ENCODE measurements at places on chromosomes 5 and 9. TPM values are rescaled to one million over a fixed set of nuclear protein-coding genes. Genes with fewer than 3 reads are reported as not detected.

ZCCHC7 gene
- 31.1 TPM for total RNA-seq

PCDHB2 gene
- 103 TPM for total RNA-seq

PTGDS gene
- not detected for total RNA-seq

CEP78 gene
- total RNA-seq, result 29.7 TPM

BTF3 gene
- total RNA-seq, result 347 TPM

RASEF gene
- total RNA-seq, result 0.25 TPM

ROPN1L gene
- total RNA-seq, result not detected

SLF1 gene
- total RNA-seq, result 2.6 TPM

MYORG gene
- 4.6 TPM for total RNA-seq

SV2C gene
- total RNA-seq, result 17.8 TPM

ADAMTSL1 gene
- 0.91 TPM for total RNA-seq

SPATA31D4 gene
- total RNA-seq, result not detected

PAPPA gene
- 10.5 TPM for total RNA-seq

- no peak for DNase-seq
- no peaks in the 10 kb centered on the region for H3K4me1 ChIP-seq
- no peak overlapping the region for H3K27ac ChIP-seq
- H3K36me3 ChIP-seq, result no peaks in the 10 kb centered on the region
- H3K27me3 ChIP-seq, result no peaks in the 10 kb centered on the region
- no peak overlapping the region for H3K4me3 ChIP-seq
These were observed 45.3 kb downstream of the WDR70 start for GRCh38 chr5:37424441-37424840.

DNA sequence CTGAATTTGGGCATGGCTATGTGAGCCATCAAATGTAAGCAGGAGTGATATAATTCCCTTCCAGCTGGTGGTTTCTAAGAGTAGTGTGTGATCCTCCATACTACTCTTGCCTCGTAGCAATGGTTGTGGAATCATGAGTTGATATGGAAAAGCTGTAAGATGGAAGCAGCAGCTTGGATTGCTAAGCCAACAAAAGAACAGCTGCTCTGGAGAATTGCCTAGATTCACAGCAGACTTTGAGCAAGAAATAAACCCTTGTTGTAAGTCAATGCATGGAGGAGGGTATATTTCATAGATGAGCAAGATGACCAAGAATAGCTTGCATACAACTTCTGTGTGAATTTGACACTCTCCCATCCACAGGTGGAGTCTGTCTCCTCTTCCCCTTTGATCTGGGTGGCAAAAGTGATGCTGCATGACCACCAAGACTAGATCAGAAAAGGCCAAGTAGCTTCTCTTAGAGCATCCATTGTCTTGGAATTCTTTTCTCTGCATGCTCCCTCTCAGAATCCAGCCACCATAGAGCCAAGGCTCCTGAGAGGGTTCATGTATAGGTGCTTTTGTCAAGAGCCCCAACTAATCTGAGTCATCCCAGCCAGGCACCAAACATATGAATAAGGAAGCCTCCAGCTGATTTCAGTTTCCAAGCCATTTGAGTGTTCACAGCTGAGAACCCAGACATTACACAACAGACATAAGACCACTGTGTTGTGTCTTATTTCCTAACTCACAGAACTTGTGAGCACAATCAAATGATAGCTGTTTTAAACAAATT, 79.0 kb downstream of the PRLR start:
- no peaks in the 10 kb centered on the region for H3K27me3 ChIP-seq
- H3K36me3 ChIP-seq, result no peaks in the 10 kb centered on the region
- no peak for DNase-seq
- no peak overlapping the region for H3K27ac ChIP-seq

- H3K27ac ChIP-seq, result no peak overlapping the region
- H3K4me1 ChIP-seq, result no peaks in the 10 kb centered on the region
- H3K27me3 ChIP-seq, result peaks cover 6% of the 10 kb centered on the region
- DNase-seq, result no peak
These were observed 9.8 kb downstream of the KIF4B start for GRCh38 chr5:155023320-155023719.

DNA sequence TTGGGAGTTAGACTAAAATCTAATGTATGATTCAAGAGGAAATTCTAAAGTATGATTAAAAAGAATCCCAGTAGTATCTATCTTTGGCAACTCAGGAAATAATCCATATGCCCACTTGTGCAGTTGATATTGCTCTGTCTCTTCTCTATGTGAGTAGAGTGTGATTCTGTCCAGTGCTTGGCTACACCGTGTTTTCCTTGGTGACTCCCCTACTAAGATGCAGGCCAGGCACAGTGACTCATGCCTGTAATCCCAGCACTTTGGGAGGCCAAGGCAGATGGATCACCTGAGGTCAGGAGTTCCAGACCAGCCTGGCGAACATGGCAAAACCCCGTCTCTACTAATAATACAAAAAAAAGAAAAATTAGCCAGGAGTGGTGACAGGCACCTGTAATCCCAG, 495.4 kb downstream of the MAT2B start:
- peaks cover 6% of the 10 kb centered on the region for H3K4me1 ChIP-seq
- DNase-seq, result no peak
- peaks cover 1% of the 10 kb centered on the region for H3K27me3 ChIP-seq

- H3K27ac ChIP-seq, result no peak overlapping the region
- no peak overlapping the region for H3K4me3 ChIP-seq
- no peaks in the 10 kb centered on the region for H3K36me3 ChIP-seq
- H3K27me3 ChIP-seq, result peaks cover 3% of the 10 kb centered on the region
- peaks cover 17% of the 10 kb centered on the region for H3K4me1 ChIP-seq
These were observed 41.9 kb upstream of the SAP30L start for GRCh38 chr5:154403776-154404387.

GRCh38 chr9:4155221-4156026, 144.4 kb downstream of the GLIS3 start:
- DNase-seq, result no peak
- H3K27ac ChIP-seq, result no peak overlapping the region
- H3K36me3 ChIP-seq, result no peaks in the 10 kb centered on the region
- H3K4me1 ChIP-seq, result no peaks in the 10 kb centered on the region
- peaks cover 2% of the 10 kb centered on the region for H3K27me3 ChIP-seq
- no peak overlapping the region for H3K4me3 ChIP-seq

DNA sequence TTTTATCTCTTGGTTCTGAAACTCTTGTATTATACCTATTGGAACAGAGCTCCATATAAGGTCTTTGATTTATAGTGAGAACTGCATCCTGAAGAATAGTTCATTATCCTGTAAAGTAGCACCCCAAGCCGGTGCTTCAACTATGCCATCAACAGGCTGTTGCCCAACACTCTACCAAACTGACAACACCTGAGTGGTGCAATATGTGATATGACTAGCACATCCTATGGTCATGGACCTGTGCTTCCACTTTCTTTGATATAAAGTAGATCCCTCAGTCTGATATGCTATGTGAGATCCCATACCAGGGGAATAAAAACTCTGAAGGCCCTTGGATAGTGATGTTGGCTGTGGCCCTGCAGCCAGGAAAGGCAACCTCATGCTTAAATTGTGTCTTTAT, 15.8 kb downstream of the CSF2 start:
- peaks cover 3% of the 10 kb centered on the region for H3K27me3 ChIP-seq
- no peak overlapping the region for H3K27ac ChIP-seq
- no peaks in the 10 kb centered on the region for H3K4me1 ChIP-seq
- H3K4me3 ChIP-seq, result no peak overlapping the region

DNA sequence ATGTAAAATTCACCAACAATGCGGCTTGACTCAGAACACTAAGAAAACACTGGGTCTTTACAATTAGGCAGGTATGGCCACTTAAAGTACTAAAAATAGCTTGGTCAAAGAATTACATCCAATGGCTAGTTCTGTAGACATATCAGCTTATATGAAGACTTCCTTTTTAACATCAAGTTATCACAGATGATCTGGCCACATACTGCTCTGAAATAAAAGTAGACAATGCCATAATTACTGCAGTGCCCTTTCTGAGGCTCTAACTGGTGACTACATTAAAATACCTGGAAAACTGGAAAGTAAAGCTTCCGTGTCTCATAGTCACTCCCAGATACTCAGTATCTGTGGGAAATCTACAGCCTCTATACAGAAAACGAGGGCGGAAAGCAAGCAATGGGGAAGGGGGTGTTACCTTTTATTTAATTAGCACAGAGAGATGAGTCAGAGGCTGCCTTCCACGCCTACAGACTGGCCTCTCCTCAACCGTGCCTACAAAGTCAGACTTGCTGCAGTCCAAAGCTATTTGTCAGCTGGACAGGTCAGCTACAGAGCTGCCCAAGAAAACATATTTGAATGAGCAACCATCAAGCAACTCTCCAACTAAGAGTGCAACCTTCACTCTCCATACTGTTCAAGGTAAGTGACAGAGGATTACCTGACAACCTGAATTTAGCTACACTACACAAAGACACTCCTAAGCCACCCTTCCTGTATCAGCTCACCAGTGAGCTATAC, 8.7 kb downstream of the SERINC5 start:
- H3K4me3 ChIP-seq, result no peak overlapping the region
- DNase-seq, result no peak
- H3K27me3 ChIP-seq, result no peaks in the 10 kb centered on the region
- peaks cover 7% of the 10 kb centered on the region for H3K4me1 ChIP-seq

DNA sequence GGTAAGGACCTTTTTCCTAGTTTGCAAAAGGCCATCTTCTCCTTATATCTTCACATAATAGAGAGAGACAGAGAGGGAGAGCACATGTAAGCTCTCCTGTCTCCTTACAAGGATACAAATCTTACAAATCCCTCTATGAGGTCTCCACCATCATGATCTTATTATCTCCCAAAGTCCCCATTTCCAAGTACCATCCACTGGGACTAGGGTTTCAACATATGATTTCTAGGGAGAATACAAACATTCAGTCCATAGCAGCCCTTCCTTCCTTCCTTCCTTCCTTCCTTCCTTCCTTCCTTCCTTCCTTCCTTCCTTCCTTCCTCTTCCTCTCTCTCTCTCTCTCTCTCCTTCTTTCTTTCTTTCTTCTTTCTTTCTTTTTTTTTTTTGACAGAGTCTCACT, 1132.9 kb upstream of the WWC1 start:
- H3K4me3 ChIP-seq, result no peak overlapping the region
- no peaks in the 10 kb centered on the region for H3K4me1 ChIP-seq
- DNase-seq, result no peak
- no peaks in the 10 kb centered on the region for H3K36me3 ChIP-seq
- H3K27me3 ChIP-seq, result no peaks in the 10 kb centered on the region

DNA sequence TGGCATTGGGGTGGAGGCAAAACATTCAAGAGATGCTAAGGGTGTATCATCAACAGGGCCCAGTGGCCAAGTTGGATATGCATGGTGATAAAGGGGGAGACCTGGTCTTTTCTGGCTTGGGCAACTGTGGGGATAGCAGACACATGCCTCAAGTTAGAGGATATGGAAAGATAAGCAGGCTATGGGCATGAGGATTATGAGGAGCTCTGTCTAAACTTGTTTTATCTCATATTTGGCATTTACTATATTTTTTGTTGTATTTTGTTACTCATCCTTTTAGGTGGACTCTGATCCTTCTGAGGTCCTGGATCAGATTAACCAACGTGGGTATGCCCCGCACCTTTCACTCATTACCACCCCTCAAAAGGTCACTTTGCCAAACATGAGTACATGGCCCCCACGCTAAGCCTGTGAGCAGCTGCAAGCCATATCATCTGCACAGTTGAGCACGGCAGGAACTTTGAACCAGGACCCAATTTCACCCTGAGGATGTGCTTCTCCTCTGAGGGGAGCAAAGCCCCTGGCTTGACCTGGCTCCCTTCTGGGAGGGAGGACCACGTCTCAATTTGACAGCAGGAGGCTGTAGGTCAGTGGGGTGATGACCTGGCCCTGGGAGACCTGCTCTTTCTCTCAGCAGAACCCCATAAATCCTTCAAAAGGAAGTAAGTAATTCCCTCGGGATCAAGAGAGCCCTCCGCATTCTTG, 71.1 kb upstream of the CD180 start:
- peaks cover 4% of the 10 kb centered on the region for H3K4me1 ChIP-seq
- DNase-seq, result no peak
- no peak overlapping the region for H3K27ac ChIP-seq
- no peaks in the 10 kb centered on the region for H3K36me3 ChIP-seq

GRCh38 chr5:153476767-153477166, 13.7 kb upstream of the GRIA1 start:
- H3K27ac ChIP-seq, result no peak overlapping the region
- H3K36me3 ChIP-seq, result peaks cover 4% of the 10 kb centered on the region
- no peak for DNase-seq
- H3K4me3 ChIP-seq, result no peak overlapping the region
- H3K27me3 ChIP-seq, result no peaks in the 10 kb centered on the region

- H3K36me3 ChIP-seq, result peaks cover 24% of the 10 kb centered on the region
- peak; percentile 68 for DNase-seq
- H3K4me3 ChIP-seq, result peak overlapping the region; percentile 94
- peaks cover 34% of the 10 kb centered on the region for H3K4me1 ChIP-seq
- peaks cover 40% of the 10 kb centered on the region for H3K27me3 ChIP-seq
- H3K27ac ChIP-seq, result peak overlapping the region; percentile 100
These were observed 3.2 kb downstream of the MAP1B start for GRCh38 chr5:72110394-72111013.

- H3K36me3 ChIP-seq, result no peaks in the 10 kb centered on the region
- no peaks in the 10 kb centered on the region for H3K4me1 ChIP-seq
- H3K4me3 ChIP-seq, result no peak overlapping the region
- no peak for DNase-seq
- peaks cover 2% of the 10 kb centered on the region for H3K27me3 ChIP-seq
These were observed 36.7 kb downstream of the DOCK8 start for GRCh38 chr9:251398-251797.

DNA sequence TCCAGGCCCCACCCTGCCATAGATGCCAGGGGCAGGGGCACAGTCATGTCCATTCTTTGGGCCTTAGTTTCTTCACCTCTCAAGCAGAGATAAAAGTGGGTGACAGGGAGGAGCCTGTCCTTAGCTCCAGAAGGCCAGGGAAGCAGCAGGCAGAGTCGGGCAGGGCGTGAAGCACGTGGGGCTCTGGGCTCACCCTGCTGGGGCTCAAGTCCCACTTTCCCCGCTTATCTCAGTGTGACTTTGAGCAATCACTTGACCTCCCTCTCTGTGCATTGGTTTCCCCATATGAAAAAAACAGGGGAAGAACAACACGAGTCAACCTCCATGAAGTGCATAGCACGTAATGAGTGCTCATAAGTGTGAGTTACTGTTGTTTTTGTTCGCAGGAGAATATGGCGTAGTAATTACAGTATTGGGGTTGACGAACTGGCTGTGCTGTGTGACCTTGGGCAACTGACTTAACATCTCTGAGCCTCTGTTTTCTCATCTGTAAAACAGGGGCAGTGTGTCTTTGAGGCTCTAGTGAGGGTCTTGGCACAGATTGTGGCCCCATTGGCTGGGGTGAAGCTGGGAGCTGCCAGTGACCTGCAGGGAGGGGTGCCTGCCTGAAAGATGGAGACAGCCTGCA, 39.9 kb upstream of the HAND1 start:
- H3K4me1 ChIP-seq, result peaks cover 6% of the 10 kb centered on the region
- no peak overlapping the region for H3K4me3 ChIP-seq
- DNase-seq, result no peak
- no peak overlapping the region for H3K27ac ChIP-seq
- H3K36me3 ChIP-seq, result peaks cover 4% of the 10 kb centered on the region
- H3K27me3 ChIP-seq, result peaks cover 7% of the 10 kb centered on the region

- no peak for DNase-seq
- H3K4me3 ChIP-seq, result no peak overlapping the region
- H3K36me3 ChIP-seq, result no peaks in the 10 kb centered on the region
- H3K27me3 ChIP-seq, result no peaks in the 10 kb centered on the region
These were observed 154.2 kb upstream of the HMHB1 start for GRCh38 chr5:143657647-143658285.

All from glutamatergic neuron (in vitro differentiated cells).